Kidney (tissue), 22 donors: ENCODE measurements at places on chromosomes 16 and 17. TPM values are rescaled to one million over a fixed set of nuclear protein-coding genes. Genes with fewer than 3 reads are reported as not detected.

Gene HP
- total RNA-seq, result 41.4 TPM

Gene SLC52A1
- total RNA-seq, result 0.19 TPM

Gene MMP15
- total RNA-seq, result 31.4 TPM

Gene LDHD
- total RNA-seq, result 14.7 TPM

Gene CD300E
- 2.5 TPM for total RNA-seq

Gene PPY
- total RNA-seq, result not detected

Gene TNFRSF17
- total RNA-seq, result 3.0 TPM

Gene IGSF6
- total RNA-seq, result 8.1 TPM

Gene GP1BA
- not detected for total RNA-seq
